HT-29 (cell line): ENCODE measurements at places on chromosomes 13 and 19.

DNA sequence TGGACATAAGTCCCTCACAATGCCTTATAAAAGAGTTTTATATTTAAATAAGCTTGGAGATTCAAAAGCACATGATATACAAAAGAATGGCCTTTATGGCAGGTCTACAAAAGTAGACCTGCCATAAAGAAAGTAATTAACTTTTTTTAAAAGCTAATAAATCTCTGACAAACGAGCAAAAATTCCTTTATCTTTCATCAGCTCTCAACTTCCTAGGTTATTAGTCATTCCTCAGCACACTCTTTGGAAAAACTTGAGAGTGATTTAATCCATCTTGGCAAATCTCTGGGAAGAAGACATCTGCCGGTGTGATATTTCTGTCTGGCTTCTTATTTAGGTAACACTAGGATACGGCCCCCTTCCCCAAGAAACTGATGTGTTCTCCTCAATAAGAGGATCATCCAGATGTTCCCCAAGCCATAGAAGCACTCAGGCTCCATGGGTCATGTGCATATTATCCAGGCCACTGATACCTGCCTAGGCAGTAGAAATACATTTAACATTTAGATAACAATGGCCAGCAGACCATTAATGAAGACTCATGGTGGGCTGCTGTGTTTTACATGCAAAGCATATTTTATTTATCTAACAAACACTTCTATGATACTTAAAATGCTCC lies 372.7 kb downstream of the LIG4 start:
- peak; percentile 40 for DNase-seq

DNA sequence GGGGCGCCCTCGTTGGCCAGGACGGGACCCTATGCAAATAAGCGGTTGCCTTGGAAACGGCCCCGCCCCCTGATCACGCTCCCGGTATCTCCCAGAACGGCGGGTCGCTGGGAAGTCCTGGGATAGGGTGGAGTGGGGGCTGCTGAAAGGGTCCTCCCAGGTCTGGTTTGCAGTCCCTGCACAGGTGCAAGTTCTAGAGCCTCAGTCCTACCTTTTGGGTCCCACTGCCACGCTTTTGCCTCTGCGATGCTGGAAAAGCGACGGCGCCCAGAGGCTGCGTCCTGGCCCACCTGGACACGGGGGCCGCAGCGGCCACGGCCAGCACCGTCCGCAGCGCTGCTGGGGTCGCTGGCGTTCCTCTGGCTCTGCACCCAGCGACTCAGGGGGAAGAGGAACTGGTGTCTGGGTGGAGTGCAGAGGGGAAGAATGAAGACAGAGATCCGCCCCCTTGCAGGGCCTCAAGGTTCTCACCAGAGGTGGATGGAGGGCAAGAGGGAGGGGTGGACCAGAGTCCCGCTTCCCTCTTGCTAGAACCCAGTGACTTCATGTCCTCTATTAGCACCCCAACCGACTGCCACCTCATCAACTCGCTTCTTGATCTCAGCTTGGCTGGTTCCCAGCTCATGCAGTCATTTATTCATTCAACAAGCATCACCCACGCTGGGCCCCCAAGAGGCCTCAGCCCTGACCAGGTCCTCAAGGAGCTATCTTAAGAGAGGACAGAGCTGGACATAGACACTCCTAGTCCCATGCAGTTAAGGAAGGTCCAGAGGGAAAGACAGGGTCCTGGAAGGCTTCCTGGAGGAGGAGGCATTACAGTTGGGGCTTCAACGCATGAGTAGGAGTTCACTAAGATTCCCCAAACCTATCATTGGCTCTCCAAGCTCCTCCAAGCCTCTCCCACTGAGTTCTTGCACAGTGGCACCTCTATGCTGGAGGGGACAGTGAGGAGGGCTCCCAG lies at the start of gene LRRC25:
LRRC25 (minus strand) TSS at position 381 of the 961 bp plus-strand sequence. CDS start 659 bp downstream, outside the sequence.
- DNase-seq: no peak

GRCh38 chr13:49840266-49840665 lies 47.8 kb upstream of the KPNA3 start:
- no peak for DNase-seq

GRCh38 chr19:53818756-53819155 lies 5.4 kb downstream of the NLRP12 start:
- DNase-seq: no peak

DNA sequence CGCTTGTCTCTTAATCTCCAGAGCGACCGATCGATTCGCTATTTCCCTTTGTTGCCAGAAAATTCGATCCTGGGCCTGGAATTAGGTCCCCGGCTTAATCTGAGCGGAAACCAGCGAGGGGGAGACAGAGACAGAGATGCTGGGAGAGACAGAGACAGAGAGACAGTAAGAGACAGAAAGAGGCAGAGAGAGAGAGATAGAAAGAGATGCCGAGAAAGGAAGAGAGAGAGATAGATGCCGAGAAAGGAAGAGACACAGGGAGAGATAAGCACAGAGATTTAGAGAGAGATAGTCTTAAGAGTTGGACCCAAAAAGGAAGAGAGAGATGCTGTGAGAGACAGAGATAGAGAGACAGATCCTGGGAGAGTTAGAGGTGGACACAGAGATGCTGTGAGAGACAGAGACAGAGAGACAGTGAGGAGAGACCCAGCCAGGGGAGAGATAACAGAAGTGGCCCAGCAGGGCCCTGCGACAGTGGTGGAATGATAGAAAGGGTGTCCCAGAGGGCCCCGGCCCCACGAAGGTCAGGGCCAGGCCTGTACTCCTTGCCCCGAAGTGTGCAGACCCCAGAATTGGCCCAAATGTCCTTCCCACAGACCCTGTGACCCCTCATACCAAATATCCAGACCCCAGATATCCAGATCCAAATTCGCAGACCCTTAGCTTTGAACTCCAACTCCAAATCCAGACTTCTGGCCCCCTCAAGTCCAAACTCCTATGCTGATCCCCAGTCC lies 1.3 kb downstream of the ERFL start:
- no peak for DNase-seq

DNA sequence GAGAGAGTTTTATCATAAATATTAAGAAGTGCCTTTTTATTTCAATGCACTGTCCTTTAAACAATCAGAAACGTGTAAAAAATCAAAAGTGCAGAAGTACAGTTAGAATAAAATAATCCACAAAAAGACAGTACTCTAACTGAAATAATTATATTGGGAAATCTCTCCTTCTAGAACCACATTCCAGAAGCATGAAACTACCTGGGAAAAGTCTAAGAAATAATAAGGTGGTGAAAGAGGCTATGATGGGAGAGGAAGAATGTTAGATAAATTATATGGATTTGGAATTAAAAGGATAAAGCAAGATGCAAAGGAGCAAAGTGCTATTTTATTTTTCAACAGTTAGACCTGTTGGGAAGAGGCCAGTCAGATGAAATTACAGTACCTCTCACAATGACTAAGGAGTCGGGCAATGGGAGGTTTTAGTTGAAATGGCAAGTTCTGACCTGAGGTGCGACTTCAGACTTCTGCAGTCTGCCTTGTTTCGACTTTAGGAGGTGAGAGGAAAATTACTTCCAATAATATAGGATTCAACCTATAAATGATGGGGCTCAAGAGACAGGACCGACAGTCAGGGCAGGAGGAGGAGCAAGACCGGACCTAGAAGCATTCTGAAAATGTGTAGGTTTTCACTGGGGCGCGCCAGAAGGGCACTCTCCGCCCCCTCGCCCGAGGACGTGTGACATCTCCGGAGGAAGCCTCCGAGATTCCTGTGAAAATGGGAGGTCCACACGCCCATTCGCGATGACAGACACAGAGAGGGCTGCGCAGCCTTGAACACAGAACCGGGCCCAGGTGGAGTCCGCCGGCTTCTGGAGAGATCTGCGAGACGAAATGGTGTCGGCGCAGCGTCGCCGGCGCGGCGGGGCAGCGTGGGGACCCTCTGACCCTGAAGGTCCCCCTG lies 717 bp downstream of the SPRYD7 start:
- DNase-seq: peak; percentile 52

GRCh38 chr19:30640252-30640965 lies 268.2 kb downstream of the ZNF536 start:
- DNase-seq: no peak

DNA sequence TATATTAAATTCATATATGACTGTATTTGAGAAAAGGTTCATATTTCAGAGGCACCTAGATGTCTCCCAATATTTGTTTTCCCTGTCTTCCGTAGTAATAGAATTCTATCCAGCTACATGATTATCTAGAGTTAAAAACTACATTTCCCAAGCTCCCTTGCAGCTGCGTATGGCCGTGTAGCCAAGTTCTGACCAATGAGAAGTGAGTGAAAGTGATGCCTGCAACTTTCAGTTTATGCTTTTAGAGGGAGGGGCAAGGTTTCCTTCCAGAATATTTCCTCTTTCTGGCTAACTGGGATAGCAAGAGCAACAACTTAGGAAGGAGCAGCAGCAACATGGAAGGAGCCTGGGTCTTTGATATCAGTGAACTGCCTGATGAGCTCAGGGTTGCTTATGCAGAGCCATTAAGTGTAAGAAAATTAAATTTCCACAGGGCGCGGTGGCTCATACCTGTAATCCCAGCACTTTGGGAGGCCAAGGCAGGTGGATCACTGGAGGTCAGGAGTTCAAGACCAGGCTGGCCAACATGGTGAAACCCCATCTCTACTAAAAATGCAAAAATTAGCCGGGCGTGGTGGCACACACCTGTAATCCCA lies 23.2 kb upstream of the CYP2A13 start:
- DNase-seq: peak; percentile 27

- peak; percentile 52 for DNase-seq
Measured at GRCh38 chr13:91162180-91162579, 185.3 kb upstream of the MIR17HG start.

DNA sequence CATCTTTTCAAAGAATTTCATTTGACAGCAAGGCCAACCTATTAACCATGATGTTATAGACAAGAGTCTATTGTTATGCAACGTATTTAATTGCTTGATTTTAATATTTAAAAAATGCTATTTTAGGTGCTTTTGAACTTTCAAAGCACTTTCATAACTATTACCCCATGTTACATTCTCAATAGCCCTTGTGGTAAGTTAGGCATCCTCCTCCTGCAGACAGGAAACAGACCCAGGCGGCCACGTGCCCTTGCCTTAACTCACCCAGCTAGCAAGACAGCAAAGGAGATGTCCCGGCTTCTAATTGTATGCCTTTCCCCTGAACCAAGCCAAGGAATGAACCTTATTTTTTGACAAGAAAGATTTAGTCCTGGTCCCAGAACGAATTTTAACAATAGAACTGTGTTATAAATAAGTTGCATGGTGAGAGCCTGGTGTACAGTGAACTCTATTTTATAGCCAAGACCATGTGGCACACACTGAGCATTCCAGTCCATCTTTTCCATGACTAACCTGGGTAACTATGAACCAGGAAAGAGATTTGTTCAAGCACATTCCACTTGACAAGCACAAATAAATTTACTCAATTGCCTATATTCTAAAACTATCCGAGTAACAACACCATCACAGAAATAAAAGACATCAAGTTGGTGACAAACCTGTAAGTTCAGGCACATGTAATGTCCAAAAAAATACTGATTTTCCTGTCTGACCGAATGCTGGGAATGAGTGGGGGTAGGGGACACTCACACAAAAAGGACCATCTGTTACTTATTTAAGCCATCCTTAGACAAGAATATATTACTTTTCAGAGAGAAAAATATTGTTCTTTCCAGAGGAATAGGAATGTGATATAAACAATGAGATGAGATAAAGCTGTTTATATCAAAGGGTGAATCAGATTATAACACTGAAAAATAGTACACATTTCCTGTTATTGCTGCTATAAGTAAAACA lies 163.0 kb downstream of the EFNB2 start:
- no peak for DNase-seq

DNA sequence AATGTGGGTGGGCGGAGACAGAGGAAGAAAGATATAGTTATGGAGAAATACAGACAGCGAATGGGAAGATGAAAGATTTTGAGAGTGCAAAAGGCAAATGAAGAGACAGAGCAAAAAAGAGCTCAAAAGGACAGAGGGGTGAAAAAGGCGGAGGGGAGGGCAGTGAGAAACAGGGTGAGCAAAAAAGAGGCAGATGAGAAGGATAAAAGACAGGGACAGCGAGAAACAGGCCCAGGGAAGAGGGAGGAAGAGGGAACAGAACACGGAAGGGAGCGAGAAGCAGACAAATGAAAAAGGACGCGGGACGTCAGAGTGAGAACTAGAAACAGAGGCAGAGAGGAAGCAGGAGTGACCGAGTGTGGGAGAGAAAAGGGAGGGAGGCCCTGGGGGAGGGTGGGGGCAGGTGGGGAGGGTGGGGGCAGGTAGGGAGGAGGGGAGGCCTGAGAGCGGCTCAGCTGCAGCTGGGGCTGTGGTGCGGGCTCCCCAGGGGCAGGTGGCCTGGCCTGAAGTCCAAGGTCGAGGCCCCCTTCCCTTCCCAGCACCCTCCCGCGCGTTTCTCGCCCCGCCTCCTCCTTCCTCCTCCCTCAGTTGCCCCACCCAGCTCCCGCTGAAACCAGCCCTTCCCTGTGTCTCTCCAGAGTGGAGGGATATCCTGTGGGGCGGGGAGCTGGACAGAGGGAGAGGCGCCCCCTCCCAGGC lies 2.9 kb downstream of the KLK1 start:
- no peak for DNase-seq

- DNase-seq: peak; percentile 80
Measured at GRCh38 chr13:49444524-49445395, 686 bp downstream of the SETDB2 start.

- DNase-seq: peak; percentile 24
Measured at GRCh38 chr13:76822698-76823267, 63.4 kb downstream of the KCTD12 start.

GRCh38 chr19:45876411-45877197 lies 9.3 kb downstream of the IRF2BP1 start:
- peak; percentile 39 for DNase-seq

GRCh38 chr13:49319551-49319950 lies 71.8 kb downstream of the CDADC1 start:
- no peak for DNase-seq

GRCh38 chr19:18776736-18777135 lies 14.4 kb downstream of the COMP start:
- no peak for DNase-seq

- DNase-seq: no peak
Measured at GRCh38 chr13:51397262-51397941, 55.4 kb downstream of the INTS6 start.

DNA sequence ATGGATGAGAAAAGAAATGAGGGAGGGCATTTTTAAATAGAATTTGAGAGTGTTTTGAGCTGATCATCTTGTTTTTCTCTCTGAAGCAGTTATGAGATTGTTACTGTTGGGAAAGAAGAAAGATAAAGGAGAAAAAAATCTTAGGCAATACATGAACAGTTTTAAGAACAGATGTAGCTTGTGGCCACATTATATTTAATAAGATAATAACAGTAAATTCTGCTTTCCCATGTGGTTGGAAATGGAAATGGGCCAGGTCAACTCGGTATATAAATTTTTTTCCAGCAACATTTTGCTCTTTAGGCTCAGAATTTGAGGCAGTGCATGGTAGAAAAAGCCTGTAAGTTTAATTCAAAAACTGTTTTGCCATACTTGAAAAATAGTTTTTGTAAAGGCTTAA lies 118.7 kb downstream of the POSTN start:
- no peak for DNase-seq

- no peak for DNase-seq
Measured at GRCh38 chr19:7699003-7699402, 2.9 kb downstream of the FCER2 start.

GRCh38 chr19:35344511-35345031 lies 3.1 kb upstream of the FFAR1 start:
- no peak for DNase-seq
